ENCODE measurements at places on chromosomes 2 and 18.
A peak's percentile ranks its signal among the peaks of the same experiment; 100 is the strongest.

DNA sequence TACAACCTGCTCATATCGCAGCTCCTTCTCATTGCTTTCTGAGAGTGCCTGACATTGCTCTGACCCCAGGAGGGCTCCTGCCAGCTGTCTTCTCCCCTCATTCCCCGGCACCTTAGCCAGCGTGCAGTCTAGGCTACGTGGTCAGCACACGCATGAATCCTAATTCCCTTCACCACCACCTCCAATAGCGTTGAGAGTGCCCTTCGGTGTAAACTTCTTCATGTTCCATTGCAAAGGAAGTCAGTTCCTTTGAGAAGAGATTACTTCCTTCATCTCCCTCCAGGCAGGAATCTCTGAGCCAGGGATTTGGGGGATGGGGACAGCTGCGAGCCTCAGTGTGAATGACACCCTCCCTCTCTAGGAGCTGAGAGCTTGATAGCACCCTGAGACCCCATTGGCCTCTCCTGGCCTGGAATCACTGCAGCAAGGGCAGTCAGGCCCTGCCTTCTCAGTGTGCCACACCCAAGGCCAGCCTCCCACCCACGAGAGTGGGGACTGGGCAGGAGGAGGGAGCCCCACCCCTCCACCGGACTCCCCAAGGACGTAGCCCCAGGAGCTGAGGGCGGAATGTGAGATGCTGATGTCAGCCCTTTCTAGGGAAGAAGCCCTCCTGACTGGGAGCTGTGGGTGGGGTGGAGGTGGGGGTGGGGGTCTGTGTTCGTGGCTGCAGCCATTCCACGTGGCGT, 53.4 kb downstream of the SLC66A2 start:
- DNase-seq = no peak

DNA sequence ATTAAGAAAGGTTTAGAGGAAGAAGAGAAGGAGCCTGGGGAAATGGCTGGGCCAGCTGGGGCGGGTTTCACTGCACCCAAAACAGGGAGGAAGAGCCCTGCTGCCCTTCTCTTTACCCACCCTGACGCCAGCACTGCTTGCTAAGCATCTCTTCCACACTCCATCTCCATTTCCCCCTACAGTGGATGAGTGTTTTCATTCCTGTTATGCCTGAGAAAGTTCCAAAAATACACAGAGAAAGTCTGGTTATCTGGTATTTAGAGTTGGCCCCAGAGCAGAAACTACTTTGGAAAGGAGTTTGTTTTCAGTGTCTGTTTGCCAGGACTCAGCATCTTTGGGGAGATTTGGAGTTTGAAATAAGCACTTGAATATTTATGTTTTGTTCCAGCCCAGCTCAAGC, 451.0 kb downstream of the SLC4A3 start:
- no peak for DNase-seq

DNA sequence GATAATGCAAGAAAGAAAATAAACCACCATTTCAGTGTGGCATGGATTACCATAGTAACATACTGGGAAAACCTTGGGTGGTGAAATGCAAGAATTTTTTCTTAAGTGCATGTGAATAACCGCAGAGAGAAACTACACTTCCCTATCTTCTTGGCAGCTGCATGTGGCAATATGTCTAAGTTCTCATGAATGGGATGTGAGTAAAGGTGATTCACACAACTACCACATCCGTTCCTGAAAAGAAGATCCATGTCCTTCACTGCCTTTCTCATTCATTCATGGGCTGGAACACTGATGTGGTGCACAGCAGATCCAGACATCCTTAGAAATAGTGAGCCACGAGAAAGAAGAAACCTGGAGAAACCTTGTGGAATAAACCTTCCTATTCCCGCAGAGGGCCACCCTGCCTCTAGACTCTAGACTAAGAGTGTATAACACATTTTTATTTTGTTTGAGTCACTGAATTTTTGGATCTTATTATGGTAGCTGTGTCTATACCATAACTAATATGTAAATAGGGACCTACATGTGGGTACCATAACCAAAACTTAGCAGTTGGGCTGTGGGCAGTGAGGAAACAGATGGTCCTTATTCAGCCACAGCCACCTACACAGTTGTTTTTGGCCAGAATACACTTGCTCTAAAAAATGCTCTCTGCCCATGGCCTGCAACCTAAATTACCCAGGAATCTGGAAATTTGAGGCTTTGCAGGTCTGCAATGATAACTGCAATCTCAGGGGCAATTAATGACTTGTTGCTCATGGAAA, 573.3 kb downstream of the LRP1B start:
- DNase-seq = no peak

- DNase-seq = no peak
Observed at GRCh38 chr2:191977754-191978153, 130.9 kb upstream of the CAVIN2 start.

DNA sequence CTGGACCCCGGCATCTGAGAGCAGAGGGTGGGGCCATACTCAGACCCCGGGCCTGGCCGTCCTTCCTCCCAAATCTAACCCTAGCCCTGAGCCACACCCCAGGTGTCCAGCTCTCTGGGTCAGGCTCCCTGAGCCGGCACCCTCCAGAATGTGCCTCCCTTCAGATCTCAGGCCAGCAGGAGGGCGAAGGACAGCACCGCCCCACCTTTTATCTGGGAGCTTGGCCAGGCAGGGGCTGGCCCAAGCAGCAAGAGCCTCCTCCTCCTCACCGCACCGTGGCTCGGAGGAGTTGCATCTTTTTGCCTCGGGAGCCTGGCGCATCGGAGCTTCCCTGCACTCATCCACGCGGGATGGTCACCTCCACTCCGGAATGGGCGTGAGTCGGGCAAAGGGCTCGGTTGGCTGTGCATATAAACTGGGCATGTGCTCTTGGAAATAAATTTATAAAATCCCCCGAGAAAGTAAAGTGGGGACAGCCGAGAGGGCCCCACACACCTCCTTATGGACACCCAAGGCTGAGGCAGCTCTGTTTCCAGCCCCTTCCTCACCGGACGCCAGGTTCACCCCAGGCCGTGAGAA, 69.1 kb upstream of the CTDP1 start:
- DNase-seq = peak; percentile 9

DNA sequence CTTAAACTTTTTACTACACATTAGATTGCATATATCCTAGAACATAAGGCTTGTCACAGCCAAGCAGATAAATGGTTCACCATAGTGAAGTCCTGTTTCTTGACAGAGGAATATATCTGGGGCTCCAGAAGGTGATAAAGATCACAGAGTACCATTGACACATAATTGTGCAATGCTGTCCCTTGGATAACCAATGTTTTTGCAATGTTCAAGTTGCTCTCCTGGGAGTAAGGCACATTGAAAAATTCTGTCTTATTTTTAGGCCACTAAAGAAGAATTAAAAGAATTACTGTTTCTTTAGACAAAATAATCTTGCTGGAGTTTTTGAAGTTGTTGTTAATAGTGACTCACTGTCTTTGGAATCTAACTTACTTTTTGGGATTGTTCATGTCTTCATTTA, 1132.8 kb downstream of the LRP1B start:
- no peak for DNase-seq

DNA sequence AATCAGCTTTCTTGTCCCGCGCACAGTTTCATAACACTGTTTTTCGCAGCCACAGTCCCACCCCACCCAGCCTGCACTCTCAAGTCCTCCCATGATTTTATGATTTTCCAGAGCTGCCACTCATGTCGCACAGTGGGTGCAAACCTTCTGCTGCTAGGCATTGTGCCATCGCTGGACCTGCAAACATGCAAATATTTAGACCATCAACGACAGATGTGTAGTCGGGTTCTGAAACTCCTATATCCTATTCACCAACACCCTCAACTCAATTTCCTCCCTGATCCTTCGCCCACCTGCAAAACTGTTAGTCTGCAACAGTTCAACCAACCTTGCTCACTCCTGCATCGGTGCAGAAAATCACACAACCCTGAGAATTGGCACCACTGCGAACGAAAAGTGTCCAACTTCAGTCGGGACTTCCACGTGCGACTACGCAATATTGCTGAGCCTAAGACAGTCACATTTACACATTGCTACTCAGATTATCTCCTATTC, 871 bp upstream of the ALS2 start:
- no peak for DNase-seq

GRCh38 chr2:109439986-109440385, 173.8 kb downstream of the SEPTIN10 start:
- DNase-seq = no peak

- no peak for DNase-seq
Observed at GRCh38 chr2:101638817-101639605, 58.5 kb upstream of the MAP4K4 start.

GRCh38 chr2:72153924-72154323, 6.3 kb upstream of the CYP26B1 start:
- no peak for DNase-seq

GRCh38 chr2:187215532-187216240, 232.4 kb downstream of the CALCRL start:
- DNase-seq = no peak

- DNase-seq = no peak
Observed at GRCh38 chr2:144181001-144181400, 338.9 kb downstream of the ZEB2 start.

GRCh38 chr2:86123328-86123925, 17.4 kb downstream of the PTCD3 start:
- DNase-seq = no peak

- no peak for DNase-seq
Observed at GRCh38 chr2:188189356-188189755, 102.3 kb upstream of the GULP1 start.

GRCh38 chr18:59846814-59847490, 52.8 kb upstream of the PMAIP1 start:
- peak; percentile 7 for DNase-seq

GRCh38 chr2:38968021-38968420, 78.3 kb downstream of the ARHGEF33 start:
- DNase-seq = no peak

- DNase-seq = peak; percentile 54
Observed at GRCh38 chr2:117835990-117836760, 21.7 kb downstream of the DDX18 start.

DNA sequence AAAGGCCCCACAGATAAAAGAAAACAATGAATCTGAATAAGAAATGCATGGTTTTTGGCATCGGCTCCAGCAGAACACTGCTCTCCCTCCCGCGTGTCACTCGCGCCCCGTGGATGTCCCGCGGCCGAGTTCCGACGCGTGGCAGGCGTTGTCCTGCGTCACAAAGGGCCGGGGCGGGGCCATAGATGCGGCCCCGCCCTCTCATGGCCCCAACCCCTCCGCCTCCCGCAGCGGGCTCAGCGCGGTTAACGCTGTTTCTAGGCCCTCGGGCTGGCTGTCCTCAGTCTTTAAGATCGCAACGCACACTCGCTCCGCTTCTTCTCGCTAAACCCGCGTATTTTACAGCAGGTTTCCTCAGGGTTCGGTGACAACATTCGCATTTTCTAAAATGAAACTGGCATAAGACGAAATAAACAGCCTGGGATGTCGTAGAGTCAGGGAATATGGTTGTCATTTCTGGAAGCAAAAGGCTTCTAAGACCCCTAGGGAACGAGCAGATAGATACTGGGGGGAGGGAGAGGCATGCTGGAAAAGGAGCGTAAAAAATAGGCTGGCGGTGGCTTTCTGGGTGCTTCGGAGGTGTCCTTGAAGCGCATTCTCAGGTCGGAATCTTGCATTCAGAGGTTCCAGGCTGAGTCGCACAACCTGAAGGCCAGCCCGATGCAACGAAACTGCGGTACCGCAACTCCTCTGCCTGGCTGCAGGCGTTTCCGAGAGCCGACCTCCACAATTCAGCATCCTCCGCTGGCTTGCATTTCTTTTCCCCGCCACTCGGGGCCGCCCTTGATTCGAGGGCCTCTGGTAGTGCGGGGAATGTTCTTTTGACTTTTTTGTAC, at the start of gene FKBP7:
TSS of gene FKBP7 (minus strand) at position 162 of the 836 bp plus-strand sequence. CDS start at position 61, 101 bp downstream.
- peak; percentile 84 for DNase-seq

- no peak for DNase-seq
Observed at GRCh38 chr18:25662272-25662671, 310.3 kb upstream of the ZNF521 start.

DNA sequence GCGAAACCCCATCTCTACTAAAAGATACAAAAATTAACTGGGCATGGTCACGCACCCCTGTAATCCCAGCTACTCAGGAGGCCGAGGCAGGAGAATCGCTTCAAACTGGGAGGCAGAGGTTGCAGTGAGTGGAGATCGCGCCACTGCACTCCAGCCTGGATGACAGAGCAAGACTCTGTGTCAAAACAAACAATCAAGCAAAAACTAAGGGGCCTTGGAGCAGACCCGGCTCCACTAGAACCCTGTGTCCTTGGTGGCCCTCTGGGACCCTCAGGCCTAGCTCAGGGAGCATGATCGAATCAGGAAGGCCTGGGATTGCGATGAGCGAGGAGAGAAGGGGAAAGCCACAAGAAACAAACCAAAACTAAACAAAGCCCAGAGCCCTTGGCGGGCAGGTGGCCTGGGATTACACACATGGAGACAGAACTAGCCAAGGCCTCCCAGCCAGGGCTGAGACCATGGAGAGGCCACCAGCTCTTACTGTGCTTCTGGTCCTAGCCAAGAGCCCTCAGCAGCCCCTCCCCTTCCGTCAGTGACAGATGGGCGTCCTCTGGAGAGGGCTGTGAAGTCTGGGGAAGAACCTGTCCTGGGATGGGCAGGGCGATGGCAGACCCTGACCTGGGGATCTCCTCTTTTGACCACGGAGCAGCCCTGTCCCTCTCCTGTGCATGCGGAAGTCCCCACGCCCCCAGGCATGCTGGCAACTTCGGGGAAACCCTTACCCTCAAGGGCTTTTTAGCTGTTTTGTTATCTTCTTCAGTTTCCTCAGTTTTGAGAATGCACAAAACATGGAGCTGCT, 27.4 kb upstream of the CATIP start:
- DNase-seq = no peak

DNA sequence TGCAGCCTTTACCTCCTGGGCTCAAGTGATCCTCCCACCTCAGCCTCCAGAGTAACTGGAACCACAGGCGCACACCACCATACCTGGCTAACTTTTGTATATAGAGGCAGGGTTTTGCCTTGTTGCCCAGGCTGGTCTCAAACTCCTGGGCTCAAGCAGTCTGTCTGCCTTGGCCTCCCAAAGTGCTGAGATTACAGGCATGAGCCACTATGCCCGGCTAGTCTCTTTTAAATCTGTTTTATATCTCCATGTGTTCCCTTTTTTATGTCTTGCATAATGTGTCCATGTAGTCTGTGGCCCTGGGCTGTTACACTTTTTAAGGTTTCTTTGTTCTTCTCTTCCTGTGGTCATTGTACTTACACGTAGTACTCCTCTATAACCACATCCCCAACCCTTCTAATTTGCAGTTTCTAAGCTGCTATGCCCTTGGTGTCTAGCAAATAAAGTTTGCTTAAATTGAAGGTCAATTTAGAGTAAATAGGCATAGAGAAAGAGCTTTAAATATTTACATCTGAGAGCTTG, 168.2 kb downstream of the MCFD2 start:
- DNase-seq = no peak

Measured in Caco-2 (cell line).